ENCODE measurements at places on chromosomes 4 and X. TPM values are rescaled to one million over a fixed set of nuclear protein-coding genes. Genes with fewer than 3 reads are reported as not detected.
A peak's percentile ranks its signal among the peaks of the same experiment; 100 is the strongest.

DNA sequence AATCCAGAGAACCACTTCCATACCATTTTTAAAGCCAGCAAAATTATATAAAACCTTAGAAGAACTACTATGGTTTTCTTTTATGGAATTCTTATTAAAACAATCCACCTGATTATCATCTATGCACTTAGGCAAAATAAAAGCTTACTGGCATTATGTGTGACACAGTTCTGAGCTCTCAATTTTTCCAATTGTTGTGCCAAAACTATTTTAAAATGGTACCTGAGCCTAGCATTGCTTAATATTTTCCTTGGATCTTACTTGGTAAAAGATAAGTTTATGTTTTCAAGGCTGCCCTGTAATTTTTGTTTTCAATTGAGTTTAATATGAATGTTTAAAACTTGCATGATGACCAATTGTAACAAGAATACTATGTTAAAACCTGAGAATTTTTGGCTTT lies 201.3 kb downstream of the MAD2L1 start:
- H3K4me3 ChIP-seq: no peak overlapping the region
- no peak for DNase-seq
- H3K27ac ChIP-seq: no peak overlapping the region
- no peaks in the 10 kb centered on the region for H3K27me3 ChIP-seq
- no peaks in the 10 kb centered on the region for H3K4me1 ChIP-seq

DNA sequence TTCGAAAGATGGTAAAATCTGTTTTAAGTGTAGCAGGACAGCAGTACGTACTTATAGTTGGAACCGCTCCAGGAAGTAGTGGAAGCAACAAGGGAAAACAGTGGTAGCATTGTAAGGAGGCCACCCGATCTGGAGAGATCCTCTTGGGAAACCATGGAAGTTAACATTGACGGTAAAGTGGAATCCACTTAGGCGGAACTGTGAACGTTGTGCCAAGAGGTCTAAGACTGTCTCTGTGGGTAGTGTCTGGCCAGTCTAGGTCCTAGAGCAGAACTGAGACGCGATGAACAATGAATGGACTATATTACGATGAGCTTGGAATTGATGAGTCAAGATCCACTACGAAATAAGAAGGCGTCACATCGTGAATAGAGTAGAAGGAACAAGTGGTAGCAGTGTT lies 124.0 kb downstream of the TENM3 start:
- no peak overlapping the region for H3K27ac ChIP-seq
- H3K4me3 ChIP-seq: no peak overlapping the region
- no peaks in the 10 kb centered on the region for H3K36me3 ChIP-seq
- H3K4me1 ChIP-seq: no peaks in the 10 kb centered on the region
- DNase-seq: no peak

GRCh38 chrX:133434197-133434820 lies 19.0 kb upstream of the GPC4 start:
- no peak overlapping the region for H3K4me3 ChIP-seq
- no peaks in the 10 kb centered on the region for H3K27me3 ChIP-seq
- DNase-seq: no peak
- no peak overlapping the region for H3K27ac ChIP-seq
- H3K36me3 ChIP-seq: no peaks in the 10 kb centered on the region

GRCh38 chr4:121800638-121800960 lies 524 bp upstream of the EXOSC9 start:
- peaks cover 14% of the 10 kb centered on the region for H3K36me3 ChIP-seq
- peak overlapping the region; percentile 62 for H3K27ac ChIP-seq
- H3K27me3 ChIP-seq: no peaks in the 10 kb centered on the region
- no peak for DNase-seq
- H3K4me3 ChIP-seq: peak overlapping the region; percentile 87

GRCh38 chr4:109472343-109472761 lies 38.7 kb downstream of the SEC24B start:
- peaks cover 13% of the 10 kb centered on the region for H3K4me1 ChIP-seq
- peak; percentile 77 for DNase-seq
- no peaks in the 10 kb centered on the region for H3K27me3 ChIP-seq

GRCh38 chr4:177204126-177204525 lies 105.5 kb upstream of the NEIL3 start:
- no peaks in the 10 kb centered on the region for H3K4me1 ChIP-seq
- no peak for DNase-seq
- H3K27me3 ChIP-seq: no peaks in the 10 kb centered on the region
- H3K4me3 ChIP-seq: no peak overlapping the region

- H3K4me1 ChIP-seq: peaks cover 10% of the 10 kb centered on the region
- no peaks in the 10 kb centered on the region for H3K27me3 ChIP-seq
- no peak overlapping the region for H3K4me3 ChIP-seq
- no peak for DNase-seq
- no peaks in the 10 kb centered on the region for H3K36me3 ChIP-seq
Observed at GRCh38 chr4:16229604-16230003, 3.3 kb upstream of the TAPT1 start.

GRCh38 chr4:11469650-11470437 lies 41.1 kb upstream of the HS3ST1 start:
- H3K27ac ChIP-seq: no peak overlapping the region
- H3K4me3 ChIP-seq: no peak overlapping the region
- H3K4me1 ChIP-seq: no peaks in the 10 kb centered on the region
- DNase-seq: no peak
- no peaks in the 10 kb centered on the region for H3K27me3 ChIP-seq

GRCh38 chrX:69493193-69493592 lies 10.9 kb upstream of the NALF2 start:
- no peak overlapping the region for H3K27ac ChIP-seq
- peak; percentile 21 for DNase-seq
- H3K4me3 ChIP-seq: no peak overlapping the region
- H3K36me3 ChIP-seq: no peaks in the 10 kb centered on the region

DNA sequence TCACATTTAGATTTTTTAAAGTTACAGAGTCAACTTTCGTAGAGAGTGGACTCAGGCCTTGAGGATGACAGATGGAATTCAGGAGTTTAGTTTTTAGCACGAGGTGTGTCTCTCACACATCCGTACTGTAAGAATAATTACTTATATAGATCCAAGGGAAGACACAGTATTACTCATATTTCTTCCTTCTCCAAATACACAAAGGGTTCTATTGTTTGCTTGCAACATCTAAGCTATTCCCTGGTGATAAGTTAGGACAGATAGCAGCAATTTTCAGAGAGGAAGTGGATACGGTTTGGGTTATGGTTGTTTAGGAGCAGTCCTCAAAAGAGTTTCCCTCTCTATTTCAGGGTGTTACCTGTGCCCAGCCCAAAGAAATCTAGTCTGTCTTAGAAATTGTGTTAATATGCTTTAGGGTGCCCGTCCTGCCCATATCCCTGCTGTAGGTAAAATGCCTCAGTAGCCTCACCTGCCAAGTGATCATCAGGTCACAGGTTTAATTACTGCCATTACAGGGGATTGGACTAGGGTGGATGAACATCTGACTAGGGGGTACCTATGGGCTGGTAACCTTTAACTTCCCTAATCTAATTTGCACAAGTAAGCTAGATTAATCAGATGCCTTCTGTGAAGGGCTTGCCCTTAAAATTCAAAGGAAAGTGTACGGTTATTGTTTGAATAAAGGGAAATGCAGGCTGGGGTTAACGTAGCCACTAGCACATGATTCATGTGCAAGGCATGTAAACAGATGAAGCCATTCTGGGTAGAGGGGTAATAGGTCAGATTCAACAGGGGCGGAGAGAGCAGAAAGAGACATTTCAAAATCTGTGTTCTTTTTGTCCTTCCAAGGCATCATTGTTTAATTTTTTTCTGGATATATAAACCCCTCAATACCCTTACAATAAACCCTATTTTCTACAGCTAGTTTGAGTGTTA lies 8.7 kb upstream of the PPP3CA start:
- H3K27ac ChIP-seq: peak overlapping the region; percentile 96
- no peaks in the 10 kb centered on the region for H3K27me3 ChIP-seq
- DNase-seq: peak; percentile 86
- H3K36me3 ChIP-seq: no peaks in the 10 kb centered on the region
- H3K4me3 ChIP-seq: no peak overlapping the region

- DNase-seq: peak; percentile 51
- no peaks in the 10 kb centered on the region for H3K36me3 ChIP-seq
- no peak overlapping the region for H3K27ac ChIP-seq
Observed at GRCh38 chr4:167897116-167897515, 195.2 kb upstream of the ANXA10 start.

GPR50 gene
- total RNA-seq: not detected

GRCh38 chrX:119194621-119195020 lies 41.5 kb upstream of the PGRMC1 start:
- no peak for DNase-seq
- no peaks in the 10 kb centered on the region for H3K4me1 ChIP-seq
- no peak overlapping the region for H3K27ac ChIP-seq
- H3K4me3 ChIP-seq: no peak overlapping the region
- H3K27me3 ChIP-seq: peaks cover 13% of the 10 kb centered on the region

LINC00632 gene
- 0.46 TPM for total RNA-seq

GRCh38 chrX:47179221-47179927 lies 14.3 kb upstream of the UBA1 start:
- no peak overlapping the region for H3K27ac ChIP-seq
- no peak overlapping the region for H3K4me3 ChIP-seq
- no peaks in the 10 kb centered on the region for H3K4me1 ChIP-seq
- no peaks in the 10 kb centered on the region for H3K36me3 ChIP-seq

ZNF711 gene
- not detected for total RNA-seq

DNA sequence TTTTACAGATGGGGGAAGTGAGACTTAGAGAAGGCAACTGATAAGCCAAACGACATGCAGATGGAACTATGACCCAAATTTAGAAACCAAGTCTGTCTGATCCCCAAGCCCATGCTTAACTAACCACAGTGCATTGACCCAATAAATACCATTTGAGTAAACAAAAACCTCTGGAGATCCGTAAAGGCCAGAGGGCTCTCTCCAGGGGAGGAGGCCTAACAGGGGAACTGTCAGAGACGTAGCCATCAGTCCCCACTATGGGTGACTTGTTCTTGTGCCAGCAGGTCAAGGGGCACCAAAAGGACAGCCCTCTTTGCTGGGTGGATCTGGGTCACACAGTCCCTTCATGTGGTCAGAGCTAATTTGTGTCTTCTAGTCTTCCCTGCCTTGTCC lies 420.2 kb downstream of the BCOR start:
- no peak overlapping the region for H3K4me3 ChIP-seq
- no peak overlapping the region for H3K27ac ChIP-seq
- DNase-seq: no peak
- no peaks in the 10 kb centered on the region for H3K36me3 ChIP-seq

GRCh38 chr4:48011722-48012121 lies 4.8 kb downstream of the CNGA1 start:
- H3K36me3 ChIP-seq: peaks cover 39% of the 10 kb centered on the region
- H3K4me3 ChIP-seq: no peak overlapping the region
- DNase-seq: no peak
- peaks cover 23% of the 10 kb centered on the region for H3K4me1 ChIP-seq

GRCh38 chr4:17260166-17260907 lies 251.6 kb downstream of the QDPR start:
- H3K36me3 ChIP-seq: no peaks in the 10 kb centered on the region
- H3K4me3 ChIP-seq: no peak overlapping the region
- H3K4me1 ChIP-seq: no peaks in the 10 kb centered on the region
- H3K27me3 ChIP-seq: peaks cover 8% of the 10 kb centered on the region
- no peak overlapping the region for H3K27ac ChIP-seq
- no peak for DNase-seq

DNA sequence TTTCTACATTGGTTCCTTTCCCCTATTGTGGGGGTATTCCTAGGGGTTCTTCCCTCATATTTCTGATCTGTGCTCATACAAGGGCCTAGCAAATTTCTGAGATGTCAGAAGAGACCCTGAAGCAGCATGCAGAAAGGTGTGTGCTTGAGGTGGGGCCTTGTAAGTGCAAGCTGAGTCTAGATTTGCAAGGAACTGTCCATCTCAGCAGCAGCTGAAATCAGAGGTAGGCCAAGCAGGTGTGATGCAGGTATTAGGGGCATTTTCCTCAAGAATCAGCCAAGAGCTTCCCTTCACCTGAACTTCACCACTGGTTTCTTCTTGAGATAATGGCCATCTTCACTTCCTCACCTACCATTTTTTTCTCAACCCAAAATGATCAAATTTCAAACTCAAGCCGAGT lies 45.1 kb downstream of the ASB9 start:
- no peak for DNase-seq
- no peak overlapping the region for H3K4me3 ChIP-seq
- H3K4me1 ChIP-seq: no peaks in the 10 kb centered on the region

- H3K27me3 ChIP-seq: peaks cover 30% of the 10 kb centered on the region
- H3K36me3 ChIP-seq: no peaks in the 10 kb centered on the region
- H3K27ac ChIP-seq: no peak overlapping the region
- DNase-seq: no peak
- H3K4me3 ChIP-seq: no peak overlapping the region
Observed at GRCh38 chr4:42453612-42454011, 56.3 kb downstream of the SHISA3 start.

- DNase-seq: no peak
- H3K27ac ChIP-seq: no peak overlapping the region
- no peak overlapping the region for H3K4me3 ChIP-seq
- H3K36me3 ChIP-seq: no peaks in the 10 kb centered on the region
Observed at GRCh38 chr4:99090481-99091215, 2.1 kb upstream of the ADH5 start.

GRCh38 chr4:124710911-124711310 lies 1.6 kb downstream of the ANKRD50 start:
- H3K4me3 ChIP-seq: peak overlapping the region; percentile 92
- H3K4me1 ChIP-seq: peaks cover 25% of the 10 kb centered on the region
- DNase-seq: no peak
- no peaks in the 10 kb centered on the region for H3K27me3 ChIP-seq
- H3K27ac ChIP-seq: peak overlapping the region; percentile 68
- H3K36me3 ChIP-seq: no peaks in the 10 kb centered on the region

DNA sequence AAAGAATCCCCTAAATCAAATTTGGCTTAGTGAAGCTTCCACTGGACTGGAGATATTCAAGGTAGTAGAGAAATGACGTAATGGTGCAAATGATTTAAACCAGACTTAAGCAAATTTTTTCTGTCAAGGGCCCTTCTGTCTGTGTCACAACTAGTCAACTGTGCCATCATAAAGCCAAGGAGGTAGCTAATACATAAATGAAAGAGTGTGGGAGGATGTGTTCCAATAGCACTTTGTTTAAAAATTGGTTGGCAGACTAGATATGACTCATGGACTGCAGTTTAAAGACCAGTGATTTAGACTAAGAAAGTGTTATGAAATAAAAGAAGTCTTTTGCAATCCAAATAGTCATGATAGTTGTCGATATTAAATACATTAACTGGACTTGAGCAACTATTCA lies 24.3 kb upstream of the TEX13C start:
- DNase-seq: no peak
- H3K27ac ChIP-seq: no peak overlapping the region
- no peaks in the 10 kb centered on the region for H3K27me3 ChIP-seq

DNA sequence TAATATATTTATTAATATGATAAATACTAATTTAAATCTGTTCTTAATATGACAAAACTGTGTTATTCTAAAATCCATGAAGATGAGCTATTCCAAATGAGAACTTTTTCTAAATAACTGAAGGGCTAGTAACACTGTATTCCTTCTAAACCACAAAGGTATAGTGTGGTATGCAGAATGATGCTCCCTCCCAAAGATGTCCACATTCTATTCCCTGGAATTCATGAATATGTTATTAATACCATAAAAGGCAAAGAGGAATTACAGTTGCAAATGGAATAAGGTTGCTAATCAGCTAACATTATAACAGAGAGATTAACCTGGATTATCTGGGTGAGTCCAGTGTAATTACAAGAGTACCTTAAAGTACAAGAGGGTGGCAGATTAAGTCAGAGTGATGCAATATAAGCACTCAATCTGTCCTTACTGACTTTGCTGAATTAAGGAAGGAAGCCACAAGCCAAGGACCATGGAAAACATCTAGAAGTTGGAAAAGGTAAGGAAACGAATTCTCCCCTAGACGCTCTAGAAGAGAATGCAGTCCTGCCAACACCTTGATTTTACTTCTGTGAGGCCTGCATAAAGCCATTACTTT lies 20.7 kb upstream of the MAB21L2 start:
- no peaks in the 10 kb centered on the region for H3K36me3 ChIP-seq
- H3K27ac ChIP-seq: no peak overlapping the region
- H3K27me3 ChIP-seq: no peaks in the 10 kb centered on the region
- H3K4me3 ChIP-seq: no peak overlapping the region
- DNase-seq: no peak

ATOH1 gene
- total RNA-seq: not detected
